Activated T-cell treated with anti-CD3 and anti-CD28 coated beads for 24 hours (primary cell): ENCODE measurements at places on chromosomes 11 and 22.

DNA sequence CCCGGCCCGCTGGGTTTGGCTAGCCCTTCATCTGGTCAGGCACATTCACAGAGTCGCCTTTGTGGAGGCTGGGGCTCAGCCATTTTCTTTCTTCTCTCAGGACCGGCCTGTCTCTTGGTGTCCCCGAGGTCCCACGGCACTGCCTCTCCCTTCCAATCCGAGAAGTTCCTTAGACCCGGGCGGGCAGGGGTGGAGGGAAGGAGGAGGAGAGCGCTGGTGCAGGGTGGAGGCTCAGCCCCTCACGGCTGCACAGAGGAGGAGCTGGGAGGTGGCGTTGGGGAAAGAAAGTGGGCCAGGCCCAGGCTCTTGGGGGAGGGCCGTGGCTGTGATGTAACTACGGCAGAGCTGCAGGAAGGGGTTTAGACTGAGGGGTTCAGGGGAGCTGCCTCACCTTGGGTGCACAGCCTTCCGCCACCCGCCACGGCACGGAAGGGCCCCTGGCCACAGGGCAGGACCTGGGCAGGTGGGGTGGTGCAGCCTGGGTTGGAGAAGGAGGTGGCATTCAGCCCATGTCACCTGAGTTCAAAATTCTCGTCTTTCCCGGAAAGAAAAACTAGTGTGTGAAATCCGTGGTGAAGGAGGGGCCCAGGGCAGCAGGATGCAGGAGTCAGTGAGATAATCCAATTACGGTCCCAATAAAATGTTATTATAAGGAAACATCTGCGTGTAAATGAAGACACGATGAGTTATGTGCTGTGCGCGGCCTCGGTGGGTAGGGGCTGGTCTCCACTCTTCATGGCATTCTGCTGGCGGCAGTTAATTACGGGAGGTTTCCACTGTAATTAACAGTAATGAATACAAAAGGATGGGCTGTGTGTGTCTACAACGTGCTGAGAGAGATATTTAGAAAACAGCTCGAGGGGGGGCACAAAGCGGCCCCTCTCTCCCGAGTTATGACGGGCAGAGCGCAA lies 1.7 kb downstream of the BRSK2 start:
- DNase-seq, result no peak

DNA sequence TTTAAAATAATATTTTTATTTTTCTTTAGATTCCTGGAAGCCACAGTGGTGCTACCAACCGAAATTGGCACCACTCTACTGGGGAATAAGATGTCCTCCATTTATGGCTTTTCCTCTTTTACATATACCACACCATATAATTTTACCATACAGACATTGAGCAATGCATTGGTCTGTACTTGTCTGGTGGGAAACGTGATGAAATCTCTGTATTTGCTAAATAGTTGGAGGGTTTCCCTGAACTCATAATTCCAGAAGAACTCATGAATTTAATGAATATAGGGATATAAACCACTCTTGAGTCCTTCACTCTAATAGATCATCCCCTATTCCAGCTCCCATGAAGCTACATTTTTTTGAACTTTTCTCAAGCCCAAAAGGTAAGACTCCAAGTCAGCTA lies 28.0 kb upstream of the MMP13 start:
- DNase-seq, result no peak

GRCh38 chr22:23058063-23058462 lies 12.3 kb upstream of the GNAZ start:
- DNase-seq, result no peak

DNA sequence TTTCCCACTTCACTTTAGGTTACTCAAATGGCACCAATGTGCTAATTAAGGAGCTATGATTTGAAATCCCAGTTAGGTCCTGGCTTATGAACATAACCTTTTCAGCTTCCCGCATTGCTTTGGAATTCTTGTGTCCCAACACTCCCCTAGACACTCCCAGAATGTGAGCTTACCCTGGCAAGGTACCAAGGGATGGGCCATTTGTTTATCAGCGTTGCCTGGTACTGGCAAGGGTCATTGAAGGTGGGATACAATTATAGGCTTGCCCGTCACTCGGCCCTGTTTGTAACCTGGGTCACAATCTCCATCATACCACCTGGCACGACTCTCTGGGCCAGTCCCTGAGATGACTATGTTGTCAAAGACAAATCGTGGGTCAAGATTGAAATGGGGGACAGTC lies 5.4 kb downstream of the CSRP3 start:
- DNase-seq, result no peak

DNA sequence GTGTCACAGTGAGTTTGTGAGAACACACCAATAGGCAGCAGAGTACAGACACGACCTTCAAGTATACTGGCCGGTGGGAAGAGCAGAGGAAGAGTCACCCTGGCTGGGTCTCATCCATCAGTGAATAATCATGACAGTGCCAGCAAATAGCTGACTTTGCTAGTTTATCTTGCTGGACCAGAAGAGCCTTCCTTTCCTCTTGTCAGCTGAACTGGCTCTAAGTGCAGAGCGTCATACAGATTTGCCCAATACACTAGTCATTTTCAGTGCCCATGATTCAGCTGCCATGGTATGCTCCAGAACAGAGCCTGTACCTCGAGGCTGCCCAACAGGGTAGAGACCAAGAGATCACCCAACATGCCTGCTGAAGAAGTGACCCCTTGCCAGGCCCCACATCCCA lies 82.9 kb upstream of the TBCEL start:
- DNase-seq, result no peak

GRCh38 chr11:115181538-115181937 lies 322.7 kb downstream of the CADM1 start:
- no peak for DNase-seq
